ENCODE measurements at places on chromosomes 2 and 18. TPM values are rescaled to one million over a fixed set of nuclear protein-coding genes. Genes with fewer than 3 reads are reported as not detected.

DPP10 gene
- polyA plus RNA-seq, result 0.18 TPM

E2F6 gene
- 6.9 TPM for polyA plus RNA-seq

IKZF2 gene
- polyA plus RNA-seq, result 0.61 TPM

DNA sequence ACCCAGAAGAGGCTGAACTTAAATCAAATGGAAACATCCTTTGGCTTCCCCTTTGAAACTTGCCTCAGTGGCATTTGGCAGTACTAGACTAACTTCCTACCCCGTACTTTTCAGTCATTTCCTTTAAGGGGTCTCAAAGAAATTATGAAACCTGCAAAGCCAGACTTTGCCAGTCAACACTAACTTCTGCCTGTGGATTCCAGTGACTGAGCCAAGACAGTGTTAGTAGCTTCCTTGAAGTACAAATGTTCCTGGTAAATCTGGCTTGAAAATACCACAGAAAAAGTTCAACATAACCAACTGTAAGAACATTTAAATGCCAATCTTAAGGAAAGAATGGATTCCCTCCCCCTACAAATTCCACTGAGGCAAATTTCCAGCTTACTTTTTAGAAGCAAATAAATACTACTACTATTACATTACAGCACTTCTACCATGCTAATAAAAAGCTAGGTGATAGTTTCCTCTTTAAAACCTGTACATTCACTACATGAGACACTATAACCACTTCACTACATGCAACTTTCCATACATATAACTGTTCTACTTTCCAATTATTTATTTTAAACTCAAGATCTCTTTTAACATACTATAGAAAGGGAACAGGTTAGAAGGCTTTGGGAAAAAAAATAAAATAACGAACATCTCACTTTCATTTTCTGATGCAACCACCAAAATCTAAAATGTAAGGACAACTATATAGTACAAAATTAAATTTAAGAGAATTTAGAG, 2.4 kb downstream of the PELI1 start:
- DNase-seq, result peak; percentile 40

DNA sequence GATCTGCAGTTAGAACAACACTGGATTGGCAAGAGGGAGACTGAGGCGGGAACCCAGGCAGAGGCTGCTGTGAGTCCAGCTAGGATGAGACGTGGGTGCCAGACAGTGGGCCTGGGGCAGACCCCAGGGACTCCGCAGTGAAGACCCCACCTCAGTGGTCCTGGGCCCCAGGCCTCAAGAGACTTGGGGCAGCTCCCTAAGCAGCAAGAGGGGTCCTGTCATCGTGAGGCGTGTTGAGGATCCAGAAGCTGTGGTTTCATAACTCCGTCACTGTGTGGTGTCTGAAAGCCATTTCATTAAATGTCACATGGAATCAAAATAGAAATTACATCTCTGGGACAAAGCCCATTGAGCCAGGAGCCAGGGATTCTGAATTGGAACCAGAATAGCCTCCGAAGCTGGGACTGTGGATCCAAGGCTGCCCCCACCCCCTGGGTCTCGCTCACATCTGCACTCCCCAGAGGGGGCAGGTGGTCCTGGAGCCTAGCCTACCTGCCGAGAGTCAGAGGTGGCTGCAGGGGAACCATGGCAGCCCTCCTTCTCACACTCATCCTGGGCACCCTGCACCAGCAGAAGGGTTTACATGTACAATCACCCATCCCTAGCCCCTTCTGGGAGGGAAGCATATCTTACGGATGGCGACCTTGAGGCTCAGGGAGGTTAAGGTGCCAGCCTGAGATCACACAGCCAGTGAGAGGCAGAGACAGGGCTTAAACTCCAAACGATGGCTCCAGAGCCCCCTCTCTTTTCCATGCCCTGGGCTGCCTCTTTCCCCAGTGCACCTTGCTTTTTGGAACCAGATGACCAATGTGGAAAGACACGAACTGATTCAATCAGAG, 23.2 kb downstream of the RRM2 start:
- DNase-seq, result no peak

- peak; percentile 65 for DNase-seq
These were observed 121.9 kb downstream of the MCFD2 start for GRCh38 chr2:46793423-46794416.

DNA sequence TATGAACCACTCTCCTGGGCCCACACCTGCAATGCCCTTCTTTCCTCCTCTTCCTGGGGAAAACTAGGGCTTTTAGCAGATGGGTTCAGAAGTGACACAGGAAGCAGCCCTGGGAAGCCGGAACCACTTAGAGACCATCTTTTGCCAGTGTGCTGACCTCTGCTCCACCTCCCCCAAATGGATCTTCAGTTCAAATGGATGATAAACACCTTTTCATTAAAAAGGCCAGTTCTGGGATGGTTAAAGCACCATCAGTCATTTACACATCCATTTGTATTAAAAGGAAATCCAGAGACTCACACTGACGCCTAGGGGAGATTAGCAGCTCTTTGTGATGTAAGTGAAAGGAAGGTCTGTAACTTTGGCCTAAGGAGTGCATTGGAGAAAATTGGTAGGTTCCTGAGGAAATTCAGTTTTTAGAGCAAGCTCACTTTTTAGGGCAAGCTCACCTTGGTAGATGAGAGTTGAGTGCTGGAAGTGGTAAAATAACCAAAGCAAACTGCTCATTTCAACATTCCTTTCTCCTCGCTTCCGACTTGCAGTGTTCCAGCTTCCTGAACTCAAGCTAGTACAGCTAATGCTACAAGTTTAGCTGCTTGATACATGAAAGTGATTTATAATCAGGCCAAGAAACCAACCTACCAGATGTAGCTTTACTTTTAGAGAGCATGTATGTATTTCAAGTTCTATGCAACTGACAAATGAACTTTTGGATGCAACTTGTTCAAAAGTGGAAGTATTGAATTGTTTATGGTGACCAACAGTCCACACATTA, 47.7 kb downstream of the ACTR2 start:
- no peak for DNase-seq

GRCh38 chr2:65636813-65637483, 204.5 kb upstream of the SPRED2 start:
- no peak for DNase-seq

Measured in stomach (tissue), 19 donors.